ENCODE measurements at places on chromosomes 4 and X.

DNA sequence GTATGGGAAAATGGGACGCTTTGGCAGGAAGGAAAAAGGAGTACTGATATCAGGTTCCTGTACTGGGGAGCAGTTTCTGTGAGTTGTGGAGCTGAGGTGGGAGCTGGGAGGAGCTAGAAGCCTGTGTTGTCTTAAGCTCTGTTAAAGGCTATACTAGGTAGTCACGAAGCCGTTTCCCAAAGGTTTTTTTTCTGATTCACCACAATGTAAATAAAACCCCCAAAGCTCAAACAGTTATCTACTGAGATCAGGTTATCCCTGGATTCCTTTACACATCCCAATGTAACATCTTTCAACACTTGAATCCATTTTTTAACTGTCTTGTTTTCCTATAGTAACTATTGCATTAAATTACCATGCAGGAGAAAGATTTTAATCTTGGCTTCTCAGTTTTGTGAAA, 297.4 kb upstream of the SFRP2 start:
- DNase-seq = no peak

- DNase-seq = no peak
Observed at GRCh38 chr4:109708990-109709389, 5.7 kb upstream of the CASP6 start.

GRCh38 chr4:98630737-98631454, 27.5 kb downstream of the TSPAN5 start:
- DNase-seq = peak; percentile 8

GRCh38 chr4:14893713-14894112, 108.6 kb upstream of the CPEB2 start:
- no peak for DNase-seq

DNA sequence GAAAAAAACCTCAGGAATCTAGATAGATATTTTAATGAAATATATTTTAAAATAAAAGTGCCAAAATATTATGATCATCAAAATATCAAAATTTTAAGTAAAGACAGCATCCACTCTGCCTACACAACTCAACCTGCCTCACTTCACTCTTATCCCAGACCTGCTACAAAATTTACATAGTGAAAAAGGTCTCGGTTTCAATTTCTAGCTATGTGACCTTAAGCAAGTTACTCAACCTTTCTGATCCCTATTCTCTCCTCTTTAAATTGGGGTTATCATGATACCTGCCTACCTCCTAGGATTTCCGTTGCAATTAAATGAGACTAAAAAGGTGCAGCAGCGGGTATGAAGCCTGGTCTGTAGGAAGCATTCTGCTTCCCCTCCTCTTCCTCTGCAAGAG, 72.9 kb downstream of the FAM114A1 start:
- no peak for DNase-seq

DNA sequence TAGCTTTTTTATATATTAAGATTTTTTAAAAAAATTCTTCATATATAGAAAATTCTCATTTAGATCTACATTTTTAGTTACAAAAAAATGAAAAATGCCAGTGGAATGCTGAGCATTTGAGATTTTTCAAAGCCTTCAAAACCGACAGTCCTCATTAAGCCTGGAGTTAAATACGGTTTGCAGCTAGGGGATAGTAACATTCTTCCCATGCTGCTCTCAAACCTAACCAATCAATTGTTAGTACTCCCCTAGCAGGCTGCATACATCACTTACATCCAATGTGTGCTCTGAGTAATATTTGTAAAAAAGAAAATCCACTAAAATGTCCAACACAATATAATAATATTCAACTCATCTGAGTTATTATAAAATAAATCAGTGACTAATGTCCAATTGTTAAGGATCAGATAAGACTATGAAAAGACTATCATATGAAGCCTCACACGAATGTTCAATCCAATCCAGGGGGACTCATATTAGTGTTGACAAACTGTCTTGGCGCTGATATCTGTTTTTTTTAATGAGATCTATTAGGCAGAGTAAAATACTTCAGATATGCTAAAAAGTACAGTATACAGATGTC, 227.6 kb upstream of the MAB21L2 start:
- no peak for DNase-seq

GRCh38 chr4:94507708-94508107, 56.0 kb downstream of the PDLIM5 start:
- peak; percentile 94 for DNase-seq

GRCh38 chr4:71595576-71596108, 188.2 kb downstream of the GC start:
- DNase-seq = peak; percentile 19

DNA sequence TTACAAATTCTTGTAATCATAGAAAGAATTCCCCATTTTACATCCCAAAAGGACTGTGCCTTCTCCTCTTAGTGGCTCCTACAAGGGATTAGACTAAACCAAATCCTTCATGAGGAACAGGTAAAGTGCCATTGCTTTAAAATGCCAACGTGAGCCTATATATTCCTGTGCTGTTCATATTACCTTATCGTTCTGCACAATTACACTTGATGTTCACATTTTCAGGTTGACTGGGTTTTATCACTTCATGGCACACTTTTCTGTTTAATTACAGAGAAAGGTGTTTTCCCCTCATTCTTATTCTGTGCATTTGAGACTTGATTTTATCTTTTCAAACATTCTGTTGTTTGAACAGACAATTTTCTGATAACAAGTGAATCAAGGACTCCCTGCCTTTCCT, 645.6 kb upstream of the FTHL17 start:
- no peak for DNase-seq

DNA sequence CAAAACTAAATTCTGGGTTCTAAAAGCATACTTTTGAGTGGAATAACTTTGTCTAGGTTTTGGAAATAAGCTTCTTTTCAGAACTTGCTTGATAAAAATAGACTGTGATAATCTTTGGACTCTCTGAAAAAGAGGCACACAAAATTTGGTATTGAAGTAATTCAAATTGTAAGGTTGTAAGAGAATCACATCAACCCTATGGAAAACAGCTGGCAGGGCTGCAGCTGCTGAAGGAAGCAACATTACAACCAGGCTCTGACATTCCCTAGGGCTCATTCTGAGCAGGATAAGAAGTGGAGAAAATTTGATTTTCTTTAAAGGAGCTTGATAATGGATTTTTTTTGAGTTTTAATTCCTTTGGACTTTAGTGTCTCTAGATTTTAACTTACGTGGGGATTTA, 147.6 kb downstream of the FSTL5 start:
- no peak for DNase-seq

DNA sequence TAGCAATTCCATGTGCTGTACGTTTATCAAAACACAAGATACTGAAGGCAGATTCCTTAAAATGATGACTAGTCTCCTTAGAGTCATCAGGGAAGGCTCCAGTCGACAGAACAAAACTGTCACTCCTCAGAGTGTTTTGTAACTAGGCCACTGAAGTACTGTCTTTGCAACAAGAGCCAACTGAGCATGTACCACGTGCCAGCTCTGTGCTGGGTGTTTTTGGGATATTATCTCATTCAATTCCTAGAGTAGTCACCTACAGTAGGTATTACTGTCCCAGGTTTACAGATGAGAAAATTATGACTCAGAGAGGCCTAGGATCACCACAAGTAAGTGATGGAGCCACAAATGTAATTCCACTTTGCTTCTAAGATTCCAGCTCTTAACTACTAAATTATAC, 18.3 kb upstream of the NUP54 start:
- DNase-seq = no peak

DNA sequence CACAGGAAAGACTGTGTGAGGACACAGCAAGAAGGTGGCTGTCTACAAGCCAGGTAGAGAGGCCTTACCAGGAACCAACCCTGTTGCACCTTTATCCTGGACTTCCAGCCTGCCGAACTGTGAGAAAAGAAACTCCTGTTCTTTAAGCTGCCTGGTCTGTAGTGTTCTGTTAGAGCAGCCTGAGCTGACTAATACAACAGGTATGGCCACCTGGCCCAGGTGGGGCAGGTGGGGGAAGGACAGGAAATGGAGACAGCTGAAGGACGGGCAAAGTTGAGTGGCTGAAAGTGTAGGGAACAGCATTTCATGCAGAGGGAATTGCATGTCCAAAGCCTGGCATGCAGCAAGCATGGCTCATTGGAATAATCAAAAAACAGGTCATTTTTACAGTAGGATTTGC, 35.1 kb downstream of the CYTL1 start:
- DNase-seq = no peak

DNA sequence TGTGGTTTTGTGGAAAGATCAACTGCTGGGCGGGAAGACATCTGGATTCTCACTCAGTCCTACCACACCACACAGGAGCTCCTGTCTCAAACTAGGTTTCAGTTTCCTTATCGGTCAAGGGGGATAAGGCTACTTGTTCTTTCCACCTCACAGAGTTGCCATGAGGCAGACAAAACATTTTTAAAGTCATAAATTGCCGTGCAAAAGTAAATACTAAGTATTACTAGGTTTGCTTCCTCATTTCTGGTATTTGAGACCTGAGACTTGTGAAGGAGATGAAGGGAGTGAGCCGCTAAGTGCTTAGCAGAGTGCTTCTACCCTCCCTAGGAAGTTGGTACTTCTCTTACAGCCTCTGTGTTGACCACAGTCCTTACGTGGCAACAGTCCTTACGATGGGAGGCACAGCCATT, 1.5 kb downstream of the LAP3 start:
- no peak for DNase-seq

GRCh38 chr4:99121008-99121407, 23.1 kb downstream of the ADH4 start:
- no peak for DNase-seq

GRCh38 chr4:173181848-173182247, 13.2 kb downstream of the GALNT7 start:
- peak; percentile 80 for DNase-seq

DNA sequence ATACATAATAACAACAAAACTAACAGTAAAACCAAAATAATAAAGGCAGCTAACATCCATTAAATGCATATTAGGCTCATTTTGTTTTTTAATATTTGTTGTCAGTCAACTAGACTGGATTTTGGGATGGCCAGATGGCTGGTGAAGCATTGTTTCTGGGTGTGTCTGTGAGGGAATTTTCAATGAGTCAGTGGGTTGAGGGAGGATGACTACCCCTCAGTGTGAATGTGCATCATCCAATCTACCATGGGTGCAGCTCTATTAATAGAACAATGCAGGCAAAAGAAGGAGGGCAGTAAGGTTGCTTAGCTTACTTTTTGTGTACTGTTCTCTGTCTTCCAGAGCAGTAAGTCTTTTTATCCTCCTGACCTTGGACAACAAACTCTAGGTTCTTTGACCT, 484.2 kb upstream of the HS3ST1 start:
- no peak for DNase-seq

DNA sequence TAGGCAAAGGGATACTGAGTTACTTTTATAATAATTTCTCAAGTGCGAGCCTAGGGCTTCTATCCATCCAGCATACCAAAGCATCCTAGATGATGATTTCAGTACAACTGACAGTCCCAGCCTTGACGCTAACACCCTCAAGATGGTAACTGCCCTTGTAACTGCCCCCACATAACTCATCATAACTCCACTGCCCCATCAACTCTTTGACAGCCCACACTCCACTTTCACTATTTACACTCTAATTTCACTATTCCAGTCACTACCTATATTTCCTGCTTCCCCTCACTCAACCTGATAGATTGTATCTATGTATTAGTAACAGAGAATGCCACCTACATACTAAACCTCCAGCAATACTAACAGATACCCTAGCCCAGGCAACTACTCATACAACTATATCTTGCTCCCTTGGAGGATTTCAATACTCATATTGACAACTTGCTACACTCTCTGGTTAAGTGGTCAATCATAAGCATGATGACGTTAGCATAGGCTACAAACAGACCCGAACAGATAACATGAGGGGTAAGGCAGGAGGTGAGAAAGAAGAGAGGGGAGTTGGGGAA, 65.0 kb downstream of the HUWE1 start:
- DNase-seq = no peak

DNA sequence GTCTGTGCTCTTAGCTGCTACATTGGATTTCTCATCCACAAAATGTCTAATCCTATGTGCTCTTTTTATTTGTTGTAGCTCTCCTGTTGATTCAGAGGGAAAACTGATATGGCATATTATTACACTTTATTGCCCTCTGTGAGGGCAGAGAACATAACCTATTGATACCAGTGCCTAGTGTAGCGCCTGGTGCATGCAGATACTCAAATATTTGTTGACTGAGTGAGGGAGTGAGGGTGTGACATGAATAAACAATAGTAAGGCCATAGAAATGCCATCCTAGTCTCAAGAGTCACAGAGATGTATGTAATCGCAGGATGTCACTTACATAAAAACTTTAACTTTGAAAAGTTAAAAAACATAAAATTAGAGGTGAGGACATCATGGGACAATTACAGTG, 159.1 kb downstream of the SHROOM3 start:
- DNase-seq = no peak

GRCh38 chr4:136768925-136769275, 763.4 kb downstream of the PCDH18 start:
- DNase-seq = no peak

DNA sequence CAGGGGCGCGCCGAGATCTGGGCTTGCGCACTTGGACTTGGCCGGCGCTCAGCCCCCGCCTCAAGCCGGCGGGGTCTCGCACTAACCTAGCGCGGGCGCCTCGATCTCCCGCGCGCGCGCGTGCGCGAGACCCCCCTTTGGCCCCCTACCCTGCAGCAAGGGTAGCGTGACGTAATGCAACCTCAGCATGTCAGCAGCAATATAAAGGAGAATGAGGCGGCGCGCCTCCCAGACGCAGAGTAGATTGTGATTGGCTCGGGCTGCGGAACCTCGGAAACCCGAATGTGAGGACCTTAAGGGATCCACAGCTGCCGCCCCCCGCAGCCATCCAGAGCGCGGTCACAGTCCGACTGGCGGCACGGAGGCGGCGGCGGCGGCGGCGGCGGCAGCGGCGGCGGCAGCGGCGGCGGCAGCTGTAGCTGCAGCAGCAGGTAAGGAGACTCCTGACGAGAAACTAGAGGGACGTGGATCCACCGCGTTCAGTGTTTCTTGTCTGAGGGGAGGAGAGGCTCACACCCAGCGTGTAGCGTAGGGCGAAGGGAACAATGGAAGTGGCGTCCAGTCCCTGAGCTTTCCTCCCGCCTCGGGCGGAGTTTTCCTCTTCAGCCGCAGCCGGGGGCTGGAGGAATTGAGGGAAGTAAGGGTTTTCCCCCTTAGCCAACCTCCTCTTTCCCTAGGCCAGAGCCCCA, at the start of the genes SATL1 and ZNF711:
Gene SATL1, minus strand, starts transcription at position 19 of the 689 bp plus-strand sequence. CDS start 134,811 bp downstream, outside the sequence.
Gene ZNF711, plus strand, starts transcription at position 231 of the 689 bp plus-strand sequence. CDS start 3,582 bp downstream, outside the sequence.
- DNase-seq = peak; percentile 29

DNA sequence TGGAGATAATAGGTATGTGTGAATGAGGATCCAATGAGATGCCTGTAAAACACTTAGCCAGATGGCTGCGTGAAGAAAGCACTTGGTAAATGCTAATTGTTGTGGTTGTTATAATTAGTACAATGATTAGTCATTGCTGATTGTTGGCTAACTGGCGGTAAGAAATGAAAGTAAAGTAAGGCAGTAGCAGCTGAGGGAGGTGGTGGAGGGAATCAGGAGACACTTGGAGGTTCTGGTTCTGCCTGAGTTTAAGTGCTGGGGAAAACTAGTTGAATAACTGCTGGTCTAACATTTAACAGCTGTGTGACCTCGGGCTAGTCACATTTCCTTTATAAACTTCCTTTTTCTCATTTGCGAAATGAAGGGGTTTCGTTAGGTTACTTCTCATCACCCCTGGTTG, 30.9 kb downstream of the CD38 start:
- no peak for DNase-seq

- no peak for DNase-seq
Observed at GRCh38 chr4:84977396-84977795, 10.9 kb upstream of the WDFY3 start.
